Activated CD8-positive, alpha-beta T cell treated with anti-CD3 and anti-CD28 coated beads for 36 hours (primary cell): ENCODE measurements at places on chromosomes 2 and 18.

- peaks cover 3% of the 10 kb centered on the region for H3K27me3 ChIP-seq
- no peaks in the 10 kb centered on the region for H3K4me1 ChIP-seq
- H3K36me3 ChIP-seq: no peaks in the 10 kb centered on the region
- no peak overlapping the region for H3K4me3 ChIP-seq
These were observed 34.4 kb downstream of the CABLES1 start for GRCh38 chr18:23169673-23170044.

DNA sequence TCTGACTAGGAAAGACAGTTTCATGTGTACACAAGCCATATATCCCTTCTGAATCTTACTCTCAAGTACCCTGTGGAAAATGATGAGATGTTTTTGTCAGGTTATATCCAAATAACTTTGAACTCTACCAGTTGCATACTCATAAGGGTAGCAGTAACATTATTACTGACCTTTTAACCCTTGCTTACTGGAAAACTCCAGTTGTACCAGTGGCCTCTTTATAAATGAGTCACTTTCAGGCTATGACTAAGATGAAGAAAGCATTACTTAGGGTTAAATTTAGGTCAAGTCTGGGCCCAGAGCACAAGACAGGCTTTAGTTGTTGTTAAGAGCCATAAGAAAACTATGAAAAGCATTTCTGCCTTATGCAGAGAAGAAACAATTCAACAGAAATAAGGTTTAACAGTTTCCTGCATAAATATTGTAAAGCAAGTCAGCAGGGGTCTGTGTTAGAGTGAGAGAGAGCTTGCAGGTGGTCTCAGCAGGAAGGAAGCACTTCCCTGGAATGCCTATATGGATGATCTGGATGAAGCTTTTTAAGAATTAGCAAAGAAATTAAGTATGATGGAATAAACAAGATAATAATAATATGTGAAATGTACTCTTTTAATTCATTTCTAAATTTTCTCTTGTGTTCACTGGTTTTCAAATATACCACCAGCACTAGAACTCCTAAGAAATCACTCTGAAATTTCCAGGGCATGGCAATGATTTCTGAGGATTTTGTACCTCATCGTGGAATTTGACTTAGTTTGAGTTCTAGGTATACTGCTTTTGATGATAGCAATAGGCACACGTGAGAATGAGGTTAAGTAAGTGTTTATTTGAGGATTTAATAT, 126.6 kb downstream of the UBE2E3 start:
- peak; percentile 54 for DNase-seq
- no peaks in the 10 kb centered on the region for H3K27me3 ChIP-seq
- H3K36me3 ChIP-seq: peaks cover 14% of the 10 kb centered on the region
- peak overlapping the region; percentile 89 for H3K27ac ChIP-seq
- peaks cover 49% of the 10 kb centered on the region for H3K4me1 ChIP-seq

GRCh38 chr2:238142382-238143205, 4.1 kb downstream of the KLHL30 start:
- no peak for DNase-seq
- no peak overlapping the region for H3K27ac ChIP-seq
- H3K4me1 ChIP-seq: peaks cover 11% of the 10 kb centered on the region
- H3K4me3 ChIP-seq: no peak overlapping the region
- no peaks in the 10 kb centered on the region for H3K36me3 ChIP-seq
- H3K27me3 ChIP-seq: no peaks in the 10 kb centered on the region

DNA sequence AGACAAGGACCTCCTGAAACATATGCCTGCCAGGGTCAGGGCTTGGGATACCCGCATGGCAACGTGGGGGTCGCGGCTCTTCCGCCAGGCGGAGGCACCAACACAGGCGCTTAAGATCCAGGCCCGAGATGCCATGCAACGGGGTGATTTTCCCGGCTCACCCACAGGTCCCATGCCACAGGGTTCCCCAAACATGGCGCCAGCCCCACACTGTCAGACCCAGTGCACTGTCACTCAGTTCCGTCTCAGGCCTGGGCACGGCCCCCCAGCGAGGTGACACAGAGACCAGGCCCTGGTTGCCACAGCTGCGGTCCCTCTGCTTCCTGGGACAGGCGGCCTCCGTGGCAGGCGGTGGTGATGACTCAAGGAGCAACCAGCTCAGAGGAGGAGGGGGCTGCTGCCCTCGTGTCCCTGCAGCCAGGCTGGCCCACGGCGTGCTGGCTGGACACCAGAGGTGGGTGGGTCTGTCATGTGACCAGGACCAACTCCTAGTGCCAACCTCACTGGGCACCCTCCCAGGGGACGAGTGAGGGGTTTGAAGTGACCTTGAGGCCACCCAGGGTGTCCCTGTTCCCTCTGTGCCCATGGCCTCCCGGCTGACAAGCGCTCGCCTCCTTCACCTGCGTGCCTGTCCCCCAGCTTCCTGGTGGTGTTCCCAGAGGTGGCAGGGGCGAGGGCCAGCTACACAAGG, 4.9 kb downstream of the PDCD1 start:
- H3K4me3 ChIP-seq: no peak overlapping the region
- H3K4me1 ChIP-seq: peaks cover 14% of the 10 kb centered on the region
- peak; percentile 38 for DNase-seq
- H3K36me3 ChIP-seq: peaks cover 2% of the 10 kb centered on the region
- no peaks in the 10 kb centered on the region for H3K27me3 ChIP-seq

- no peak overlapping the region for H3K27ac ChIP-seq
- no peak for DNase-seq
- no peaks in the 10 kb centered on the region for H3K36me3 ChIP-seq
- H3K4me1 ChIP-seq: no peaks in the 10 kb centered on the region
These were observed 113.4 kb downstream of the PIEZO2 start for GRCh38 chr18:11035814-11036495.

- peaks cover 16% of the 10 kb centered on the region for H3K36me3 ChIP-seq
- peak overlapping the region; percentile 5 for H3K27ac ChIP-seq
- no peak for DNase-seq
- H3K27me3 ChIP-seq: no peaks in the 10 kb centered on the region
- H3K4me1 ChIP-seq: peaks cover 25% of the 10 kb centered on the region
- no peak overlapping the region for H3K4me3 ChIP-seq
These were observed 79.6 kb downstream of the STPG4 start for GRCh38 chr2:47075361-47076125.

- no peaks in the 10 kb centered on the region for H3K36me3 ChIP-seq
- no peaks in the 10 kb centered on the region for H3K27me3 ChIP-seq
- no peak for DNase-seq
- no peaks in the 10 kb centered on the region for H3K4me1 ChIP-seq
- H3K27ac ChIP-seq: no peak overlapping the region
These were observed 3.6 kb upstream of the KYNU start for GRCh38 chr2:142873831-142874287.

GRCh38 chr2:100228415-100228814, 86.0 kb upstream of the AFF3 start:
- peaks cover 4% of the 10 kb centered on the region for H3K27me3 ChIP-seq
- H3K27ac ChIP-seq: no peak overlapping the region
- no peak for DNase-seq

GRCh38 chr18:5895876-5896740, 786 bp upstream of the TMEM200C start:
- H3K27ac ChIP-seq: no peak overlapping the region
- no peak overlapping the region for H3K4me3 ChIP-seq
- DNase-seq: no peak
- peaks cover 65% of the 10 kb centered on the region for H3K27me3 ChIP-seq
- no peaks in the 10 kb centered on the region for H3K36me3 ChIP-seq

DNA sequence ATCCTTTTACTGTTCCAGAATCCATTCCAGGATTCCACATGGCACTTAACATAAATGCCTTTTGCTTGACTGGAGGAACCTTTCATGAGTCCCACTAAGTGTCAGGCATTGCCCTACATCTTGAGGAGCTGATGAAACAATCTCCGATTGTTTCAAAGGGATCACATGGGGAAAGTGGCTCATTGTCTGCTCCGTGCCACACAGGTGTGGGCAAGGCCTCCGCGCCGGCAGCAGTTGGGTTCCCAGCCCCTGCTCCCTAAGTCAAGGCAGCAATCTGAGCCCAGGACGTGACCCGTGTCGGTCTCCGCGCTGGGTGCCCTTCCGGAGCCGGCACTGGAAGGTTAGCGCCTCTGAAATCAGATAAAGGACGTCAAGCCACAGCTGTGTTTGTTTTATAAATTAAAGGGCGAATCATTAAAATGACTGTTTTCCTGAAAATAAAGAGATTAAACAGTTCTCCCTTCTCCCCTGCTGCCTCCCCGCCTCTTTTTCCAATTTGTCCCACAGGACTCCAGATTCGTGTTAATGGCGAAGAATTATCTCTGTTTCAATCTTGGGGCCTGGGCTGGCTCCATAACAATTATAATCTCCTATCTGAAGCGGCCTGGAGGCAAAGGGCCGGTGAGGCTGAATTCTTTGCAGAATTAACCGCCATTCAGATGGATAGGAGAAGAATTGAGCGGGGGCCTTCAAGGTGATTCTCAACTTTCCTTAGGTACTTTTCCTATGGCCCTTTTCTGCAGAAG, 84.3 kb upstream of the FZD7 start:
- no peaks in the 10 kb centered on the region for H3K27me3 ChIP-seq
- H3K4me1 ChIP-seq: no peaks in the 10 kb centered on the region
- H3K27ac ChIP-seq: no peak overlapping the region
- no peak for DNase-seq
- no peak overlapping the region for H3K4me3 ChIP-seq

- no peak overlapping the region for H3K4me3 ChIP-seq
- H3K4me1 ChIP-seq: peaks cover 9% of the 10 kb centered on the region
- H3K27ac ChIP-seq: no peak overlapping the region
- peaks cover 17% of the 10 kb centered on the region for H3K36me3 ChIP-seq
- H3K27me3 ChIP-seq: no peaks in the 10 kb centered on the region
- DNase-seq: no peak
These were observed 89.7 kb downstream of the CRIM1 start for GRCh38 chr2:36445185-36445866.

DNA sequence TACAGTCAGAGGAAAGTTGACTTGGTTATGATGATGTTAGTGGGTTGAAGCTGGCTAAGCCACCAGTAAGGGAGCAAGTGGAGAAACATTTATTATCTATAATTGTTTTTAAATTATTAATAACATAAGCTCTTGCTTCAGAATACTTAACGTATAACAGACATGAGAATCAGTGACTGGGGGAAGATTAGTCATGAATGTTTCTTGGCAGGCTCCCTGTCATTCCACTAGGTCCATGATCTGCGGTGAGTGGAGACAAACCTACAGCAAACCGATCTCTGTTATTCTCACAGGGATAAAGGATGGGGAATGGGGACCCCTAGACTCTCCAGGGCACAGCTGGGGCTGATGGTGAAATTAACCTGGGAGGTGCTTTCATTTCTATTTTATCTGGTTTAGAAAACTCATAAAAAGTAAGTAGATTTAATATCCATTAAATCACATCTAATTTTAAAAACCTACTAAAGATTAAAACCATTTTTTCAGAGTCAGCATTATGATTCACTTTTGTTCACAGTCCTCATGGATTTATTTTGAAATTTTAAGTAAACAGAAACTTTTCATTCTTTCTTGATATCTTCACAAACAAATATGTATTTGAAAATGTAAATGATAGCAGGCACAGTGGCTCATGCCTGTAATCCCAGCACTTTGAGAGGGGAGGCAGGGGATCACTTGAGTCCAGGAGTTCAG, 420.3 kb downstream of the PTPRM start:
- DNase-seq: no peak
- H3K27me3 ChIP-seq: peaks cover 4% of the 10 kb centered on the region
- H3K4me1 ChIP-seq: no peaks in the 10 kb centered on the region
- no peak overlapping the region for H3K27ac ChIP-seq
- H3K4me3 ChIP-seq: no peak overlapping the region

DNA sequence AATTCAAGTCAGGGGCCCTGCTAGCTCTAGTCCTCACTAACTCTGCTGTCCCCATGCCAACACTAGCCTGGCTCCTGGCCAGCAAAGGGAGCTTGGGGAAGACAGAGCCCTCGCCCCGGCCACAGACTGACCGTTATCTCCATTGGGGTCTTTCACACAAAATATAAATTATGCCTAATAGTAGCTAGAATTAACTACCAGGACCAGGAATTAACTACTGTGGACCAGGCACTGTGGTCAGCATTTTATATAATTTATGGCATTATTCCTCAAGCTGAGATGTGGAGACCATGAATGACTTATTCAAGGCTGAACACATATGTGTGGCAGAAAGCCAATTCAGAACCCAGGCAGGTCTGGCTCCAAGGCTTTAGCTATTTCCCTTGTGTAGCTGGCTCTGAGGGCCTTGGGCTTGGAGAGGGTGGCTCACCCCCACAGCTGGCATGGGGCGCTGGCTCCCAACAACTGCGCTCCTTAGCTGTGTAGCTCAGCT, 49.2 kb downstream of the CELF4 start:
- peaks cover 1% of the 10 kb centered on the region for H3K27me3 ChIP-seq
- H3K4me1 ChIP-seq: no peaks in the 10 kb centered on the region
- no peaks in the 10 kb centered on the region for H3K36me3 ChIP-seq

- DNase-seq: no peak
- H3K4me1 ChIP-seq: no peaks in the 10 kb centered on the region
- H3K27me3 ChIP-seq: no peaks in the 10 kb centered on the region
- no peak overlapping the region for H3K4me3 ChIP-seq
These were observed 490.9 kb downstream of the TMEM182 start for GRCh38 chr2:103252781-103253180.

DNA sequence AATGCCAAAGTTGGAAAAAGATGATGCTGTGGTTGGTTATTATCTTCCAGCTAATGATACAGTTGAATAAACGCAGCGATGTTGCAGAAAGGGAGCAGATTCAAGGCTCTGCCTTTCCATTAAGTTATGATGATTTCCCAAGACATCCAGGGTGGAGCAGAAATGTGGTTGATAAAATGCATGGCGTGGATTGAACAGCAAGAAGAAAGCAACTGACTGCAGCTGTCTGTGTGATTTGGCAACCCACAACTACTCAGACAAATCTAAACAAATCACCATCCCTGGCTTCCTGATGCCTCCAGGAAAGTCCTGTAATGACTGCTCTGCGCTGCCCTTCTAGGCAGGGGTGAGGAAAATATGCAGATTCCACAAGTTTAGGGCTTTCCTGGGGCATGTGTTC, 166.3 kb downstream of the NRP2 start:
- no peak overlapping the region for H3K4me3 ChIP-seq
- H3K4me1 ChIP-seq: no peaks in the 10 kb centered on the region
- H3K36me3 ChIP-seq: no peaks in the 10 kb centered on the region
- DNase-seq: no peak

GRCh38 chr2:43105586-43106558, 120.5 kb downstream of the ZFP36L2 start:
- no peak overlapping the region for H3K4me3 ChIP-seq
- DNase-seq: no peak
- H3K4me1 ChIP-seq: peaks cover 10% of the 10 kb centered on the region
- peaks cover 3% of the 10 kb centered on the region for H3K36me3 ChIP-seq
